ENCODE measurements at places on chromosomes 12 and 14.

GRCh38 chr14:37824939-37825712 lies 229.7 kb downstream of the TTC6 start:
- DNase-seq, result no peak

GRCh38 chr14:69612014-69612782 lies 802 bp downstream of the SUSD6 start:
- no peak for DNase-seq

DNA sequence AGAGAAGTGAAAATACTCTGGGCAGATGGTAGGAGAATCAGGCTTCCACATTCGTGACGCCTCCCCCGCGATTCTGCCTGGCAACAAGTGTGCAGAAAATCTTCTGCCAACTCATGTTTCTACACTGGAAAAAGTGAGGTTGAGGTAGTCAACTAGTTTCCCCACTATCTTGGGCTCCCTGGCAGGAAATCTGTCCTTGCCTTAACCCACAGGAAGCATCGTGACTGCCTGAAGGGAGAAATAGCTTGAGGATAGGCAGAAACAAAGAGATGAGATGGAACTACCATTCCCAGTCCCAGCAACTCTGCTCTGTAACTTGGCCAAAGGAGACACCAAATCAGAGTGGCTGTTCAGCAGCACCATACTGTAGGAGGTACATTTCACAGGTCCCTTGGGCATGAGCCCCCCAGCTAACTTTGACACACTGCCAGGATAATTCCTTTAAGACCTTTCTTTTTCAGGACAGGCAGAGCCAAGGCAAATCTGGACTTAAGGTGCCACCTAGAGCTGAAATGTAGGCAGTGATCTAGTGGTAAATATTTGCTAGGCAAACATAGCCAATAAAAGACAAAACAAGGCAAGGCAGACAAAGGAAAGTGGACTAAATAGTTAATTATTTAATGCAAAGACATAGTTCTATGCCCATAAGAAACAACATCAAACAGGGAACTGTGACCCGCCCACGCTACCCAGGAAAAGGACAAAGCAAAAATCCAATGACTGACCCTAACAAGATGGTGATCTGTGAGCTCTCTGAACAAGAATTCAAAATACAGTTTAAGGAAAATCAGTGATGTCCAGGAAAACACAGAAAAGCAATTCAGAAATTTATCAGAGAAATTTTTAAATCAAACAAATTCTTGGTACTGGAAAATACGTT lies 205.1 kb downstream of the PTPRO start:
- no peak for DNase-seq

DNA sequence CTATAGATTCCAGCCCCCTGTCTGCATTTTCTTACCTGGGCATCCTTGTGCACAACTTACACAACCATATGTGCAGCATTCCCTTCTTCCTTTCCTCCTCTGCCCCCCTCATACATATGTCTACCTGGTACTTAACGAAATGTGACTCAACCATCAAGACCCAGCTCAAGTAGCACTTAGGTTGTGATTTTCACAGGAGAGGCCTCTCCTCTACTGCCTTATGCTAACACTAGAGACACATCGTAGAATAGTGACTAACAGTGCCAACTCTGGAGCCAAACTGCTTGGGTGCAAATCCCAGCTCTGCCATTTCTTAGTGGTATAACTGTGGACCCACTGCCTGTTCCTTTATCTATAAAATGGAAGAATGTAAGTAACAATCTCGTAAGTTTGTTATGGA lies 24.1 kb upstream of the PLEKHA5 start:
- DNase-seq, result no peak

DNA sequence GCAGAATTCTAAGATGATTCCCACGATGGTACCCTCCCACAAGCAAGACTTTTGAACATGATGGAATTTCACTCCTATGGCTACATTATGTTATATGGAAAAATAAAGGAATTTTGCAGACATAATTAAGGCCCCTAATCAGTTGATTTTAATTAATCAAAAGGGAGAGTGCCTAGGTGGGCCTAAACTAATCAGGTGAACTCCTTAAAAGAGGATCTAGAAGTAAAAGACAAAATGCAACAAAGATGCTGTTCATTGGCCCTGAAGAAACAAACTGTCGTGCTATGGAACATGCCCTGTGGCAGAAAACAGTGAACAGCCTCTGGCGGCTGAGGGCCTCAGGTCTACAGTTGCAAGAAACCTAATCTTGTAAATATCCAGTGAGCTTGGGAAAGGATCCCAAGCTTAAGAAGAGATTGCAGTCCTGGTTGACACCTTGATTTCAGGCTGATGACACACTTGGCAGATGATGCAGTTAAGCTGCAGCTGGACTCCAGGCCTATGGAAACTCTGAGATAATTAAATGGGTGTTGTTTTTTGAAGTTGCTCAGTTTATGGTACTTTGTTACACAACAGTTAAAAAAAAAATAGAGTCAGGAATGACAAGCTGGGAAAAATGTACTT lies 13.8 kb downstream of the TMCC3 start:
- no peak for DNase-seq

GRCh38 chr14:103074729-103075367 lies 9.2 kb upstream of the LBHD2 start:
- DNase-seq, result no peak

DNA sequence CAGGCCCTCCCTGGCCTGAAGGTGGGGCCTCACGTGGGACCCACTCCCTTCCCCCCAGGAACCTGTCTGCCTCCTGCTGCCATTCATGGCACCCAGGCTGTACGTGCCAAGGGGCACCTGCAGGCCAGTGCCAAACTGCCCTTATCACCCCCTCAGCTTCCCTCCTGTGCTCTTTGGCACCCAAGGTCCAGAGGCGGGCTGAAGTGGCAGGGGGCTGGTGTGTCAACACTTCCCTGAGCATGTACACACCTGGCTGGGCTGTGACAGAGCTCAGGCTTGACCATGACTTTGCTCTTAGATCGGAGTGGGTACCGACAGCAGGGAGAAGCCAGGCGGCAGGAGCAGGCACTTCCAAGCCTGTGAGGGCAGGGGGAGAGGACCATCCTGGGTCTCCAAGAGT lies 41.6 kb downstream of the HSD17B6 start:
- no peak for DNase-seq

- no peak for DNase-seq
Observed at GRCh38 chr12:50061946-50062686, 4.7 kb downstream of the ASIC1 start.

GRCh38 chr14:83664389-83664788 lies 1865.6 kb upstream of the FLRT2 start:
- DNase-seq, result no peak

DNA sequence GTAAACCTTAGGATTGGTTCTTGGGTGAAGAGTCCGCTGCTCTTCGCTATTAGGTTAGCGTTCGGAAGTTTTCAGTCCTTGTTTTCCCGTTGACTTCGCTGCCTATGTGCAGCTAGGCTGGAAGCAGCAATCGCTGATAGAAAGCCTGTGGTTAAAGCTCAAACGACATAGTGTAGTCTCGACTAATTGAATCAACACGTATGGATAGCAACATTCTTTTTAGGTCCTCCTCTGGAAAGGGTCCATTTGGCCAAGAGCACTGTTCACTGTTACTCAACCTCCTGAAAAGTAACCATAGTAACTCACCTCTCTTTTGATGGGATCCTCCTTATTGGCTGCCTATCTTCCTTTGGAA lies 355.5 kb downstream of the SNAPC1 start:
- no peak for DNase-seq

- DNase-seq, result peak; percentile 9
Observed at GRCh38 chr12:54935235-54935951, 49.2 kb downstream of the TESPA1 start.

GRCh38 chr12:13093191-13093847 lies 10.1 kb downstream of the GSG1 start:
- no peak for DNase-seq

GRCh38 chr12:120209851-120210250 lies 8.9 kb upstream of the RPLP0 start:
- no peak for DNase-seq

GRCh38 chr12:5971194-5971850 lies 26.3 kb upstream of the ANO2 start:
- DNase-seq, result no peak

DNA sequence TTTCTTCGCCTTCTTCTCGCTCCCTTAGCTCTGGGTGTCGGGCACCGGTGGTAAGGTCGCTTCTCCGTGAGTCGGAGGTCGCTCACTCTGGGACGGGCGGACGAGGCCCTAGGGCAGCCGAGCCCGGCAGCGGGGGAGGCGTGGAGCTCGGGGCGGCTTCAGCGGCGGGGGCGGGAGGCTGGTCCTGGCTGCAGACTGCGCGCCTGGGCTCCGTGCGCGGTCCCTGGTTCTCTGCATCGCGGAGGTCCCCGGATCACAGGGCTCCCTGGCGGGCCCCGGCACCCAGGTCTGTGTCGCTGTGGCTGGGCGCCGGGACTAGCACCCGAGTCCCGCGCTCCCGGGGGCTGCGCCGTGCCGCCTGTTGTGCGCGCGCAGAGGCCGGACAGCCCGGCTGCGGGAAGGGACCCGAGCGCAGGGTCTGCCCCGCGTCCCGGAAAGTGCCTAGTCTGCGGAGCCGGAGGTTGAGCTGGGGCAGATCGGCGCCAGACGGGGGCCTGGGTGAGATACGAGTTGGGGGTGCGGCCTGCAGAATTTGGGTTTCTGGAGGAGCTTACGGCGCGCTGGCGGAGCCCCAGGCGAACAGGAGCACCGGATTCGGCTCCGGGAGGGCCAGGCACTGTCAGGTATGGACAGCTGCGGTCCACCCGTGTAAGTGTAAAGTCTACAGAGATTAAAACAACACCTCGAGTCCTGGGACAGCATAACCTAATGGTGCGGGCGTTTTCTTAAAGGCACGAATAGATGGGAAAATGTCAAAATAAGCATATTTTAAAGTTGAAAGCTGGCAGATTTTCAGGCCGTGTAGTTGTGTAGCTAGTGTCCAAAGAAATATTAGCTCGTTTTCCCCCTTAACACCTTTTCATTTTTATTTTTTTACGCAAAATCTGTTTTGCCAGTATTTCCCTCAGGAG lies 713 bp downstream of the FRMD6 start:
- no peak for DNase-seq

All from stimulated activated CD8-positive, alpha-beta memory T cell treated with anti-CD3 and anti-CD28 coated beads, Interleukin-7, amount 100 ng/mL, for 48 hours (primary cell).